Activated gamma-delta T cell treated with Interleukin-2 at 50 U/mL for 16 hours (primary cell): ENCODE measurements at places on chromosomes 16 and 17.

DNA sequence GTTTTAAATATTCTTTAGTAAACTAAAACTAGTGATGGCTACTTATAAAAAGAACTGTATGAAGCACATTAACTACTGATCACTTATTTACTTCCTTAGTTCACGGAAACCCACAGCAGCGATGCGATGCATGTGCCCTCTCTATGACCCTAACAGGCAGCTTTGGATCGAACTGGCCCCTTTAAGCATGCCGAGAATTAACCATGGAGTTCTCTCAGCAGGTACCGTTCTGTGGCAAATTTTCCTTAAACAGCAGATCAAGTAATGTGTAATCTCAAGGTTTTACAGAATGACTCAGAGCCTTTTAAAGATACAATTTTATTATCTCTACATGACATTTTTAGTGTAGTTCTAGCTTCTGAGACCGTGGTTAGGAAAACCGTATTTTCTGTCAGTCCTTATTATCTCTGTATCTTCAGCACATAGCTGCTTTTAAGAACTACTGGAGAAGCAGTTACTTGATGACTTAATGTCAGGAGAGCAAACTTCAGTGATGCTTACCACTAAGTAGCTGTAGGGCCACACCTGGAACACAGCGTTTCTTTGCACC, 43.0 kb downstream of the GAN start:
- no peak for DNase-seq

GRCh38 chr16:84294117-84294516, 561 bp upstream of the WFDC1 start:
- DNase-seq = no peak

GRCh38 chr16:81575834-81576233, 131.2 kb downstream of the CMIP start:
- no peak for DNase-seq

DNA sequence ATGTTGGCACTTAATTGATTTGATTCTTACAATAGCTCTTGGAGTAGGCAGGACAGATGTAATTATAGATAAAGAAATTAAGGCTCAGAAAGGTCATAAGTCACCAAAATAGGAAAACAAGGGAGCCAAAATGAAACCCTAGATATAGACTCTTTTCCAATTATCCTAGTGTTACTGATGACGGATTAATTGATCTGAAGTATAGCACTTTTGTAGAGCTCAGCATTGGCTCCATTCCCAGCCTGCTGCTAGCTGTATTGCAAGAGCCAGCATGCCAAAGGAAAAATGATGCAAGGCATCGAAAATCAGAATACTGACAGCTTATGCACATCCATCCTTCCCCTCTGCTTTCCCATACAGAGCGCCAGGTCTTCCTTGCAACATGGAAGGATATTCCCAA, 21.6 kb upstream of the RASL10B start:
- DNase-seq = no peak

- DNase-seq = no peak
Observed at GRCh38 chr17:2070241-2071023, 15.5 kb downstream of the HIC1 start.

DNA sequence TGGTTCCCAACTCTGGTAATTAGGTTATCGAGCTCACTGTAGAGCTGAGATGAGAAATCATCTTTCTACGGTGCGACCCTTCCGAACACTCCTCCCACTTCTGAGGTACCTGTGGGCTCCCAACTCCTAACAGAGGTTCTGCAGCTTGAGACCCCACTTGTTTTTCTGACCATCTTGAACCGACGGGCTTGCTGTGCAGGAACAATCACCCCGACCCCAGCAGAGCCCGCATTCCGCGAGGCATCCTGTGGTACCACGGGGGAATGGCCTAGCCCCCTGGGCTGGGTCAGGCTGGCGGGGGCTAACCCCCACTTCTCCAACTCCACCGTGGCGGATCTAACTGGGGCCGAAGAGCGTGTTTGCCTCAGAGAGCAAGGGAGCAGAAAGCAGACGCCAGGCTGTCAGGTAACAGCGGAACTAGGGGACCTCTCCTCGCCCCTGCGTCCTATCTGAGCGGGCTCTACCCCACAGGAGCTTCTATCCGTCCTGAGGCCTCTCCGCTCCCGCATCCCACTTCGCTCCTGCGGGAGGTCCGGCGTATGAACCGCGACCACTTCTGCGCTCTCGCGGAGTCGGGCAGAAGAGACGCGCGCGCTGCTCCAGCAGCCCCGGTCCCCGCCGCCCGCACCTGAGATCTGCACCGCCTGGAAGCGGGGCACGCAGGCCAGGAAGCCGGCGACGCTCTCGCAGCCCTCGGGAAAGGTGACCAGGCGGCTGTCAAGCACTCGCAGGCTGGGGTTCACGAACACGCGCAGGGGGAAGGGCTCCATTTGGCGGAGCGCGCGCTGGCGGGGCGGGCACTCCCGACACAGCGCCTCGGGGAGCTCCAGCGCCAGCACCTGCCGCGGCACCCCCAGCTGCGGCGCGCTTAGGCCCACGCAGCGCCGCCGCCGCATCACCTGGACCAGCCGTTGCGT, 761 bp downstream of the PDF start:
- DNase-seq = peak; percentile 35

DNA sequence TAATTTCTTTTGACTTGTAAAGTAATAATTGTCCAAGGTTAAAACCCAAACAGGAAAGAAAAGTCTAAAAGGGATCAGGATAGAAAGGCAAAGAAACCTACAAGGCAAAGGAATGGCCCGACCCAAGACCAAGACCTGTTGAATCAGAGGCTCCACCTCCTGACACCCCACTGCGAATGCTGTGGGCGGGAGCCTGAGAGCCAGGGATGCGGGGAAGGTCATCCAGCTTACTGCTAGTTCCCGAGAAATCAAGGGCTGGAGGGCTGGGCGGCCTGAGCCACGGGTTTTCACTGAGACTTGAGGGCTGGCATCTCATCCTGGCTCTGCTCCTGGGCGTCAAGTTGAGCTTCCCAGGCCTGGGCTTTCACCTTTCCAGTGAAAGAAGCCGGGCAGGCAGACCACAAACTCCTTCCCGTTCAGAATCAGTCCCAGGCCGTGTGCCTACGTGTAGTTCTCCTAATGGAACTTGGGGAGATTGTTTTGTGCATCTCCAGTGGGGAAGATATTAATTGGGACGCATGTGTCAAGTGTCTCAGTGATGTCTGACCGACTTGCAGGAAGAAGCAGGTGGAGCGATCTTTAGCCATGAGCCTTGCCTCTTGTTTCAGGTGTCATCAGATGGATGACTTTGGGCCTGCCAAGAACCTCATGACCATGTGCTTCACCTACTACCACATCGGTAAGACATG, 36.9 kb downstream of the CIBAR2 start:
- DNase-seq = no peak

- no peak for DNase-seq
Observed at GRCh38 chr16:49662569-49662968, 193.3 kb downstream of the ZNF423 start.

DNA sequence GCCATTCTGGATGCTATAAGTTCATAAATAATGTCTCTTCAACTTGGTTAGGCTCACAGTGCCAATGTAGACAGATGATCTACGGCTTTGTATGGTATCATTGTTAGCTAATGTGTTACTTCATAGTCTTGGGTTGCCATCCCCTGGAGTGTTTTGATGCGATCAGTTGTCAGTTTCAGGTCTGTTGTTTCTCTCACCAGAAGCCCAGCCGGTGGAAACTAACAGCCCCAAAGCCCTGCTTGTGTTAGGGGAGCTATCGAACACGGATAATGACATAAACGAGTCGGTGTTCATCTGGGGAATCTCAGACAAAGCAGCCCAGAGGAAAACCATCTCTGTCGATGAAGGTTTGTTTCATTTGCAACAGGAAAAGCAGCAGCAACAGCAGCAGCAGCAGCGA, 107.4 kb upstream of the ANKFN1 start:
- no peak for DNase-seq

GRCh38 chr17:8798846-8799569, at the start of gene MFSD6L:
MFSD6L (minus strand) TSS chr17:8799365; CDS start chr17:8799120, 245 bp downstream.
- no peak for DNase-seq

- no peak for DNase-seq
Observed at GRCh38 chr16:471353-472198, 46.1 kb downstream of the RAB11FIP3 start.

DNA sequence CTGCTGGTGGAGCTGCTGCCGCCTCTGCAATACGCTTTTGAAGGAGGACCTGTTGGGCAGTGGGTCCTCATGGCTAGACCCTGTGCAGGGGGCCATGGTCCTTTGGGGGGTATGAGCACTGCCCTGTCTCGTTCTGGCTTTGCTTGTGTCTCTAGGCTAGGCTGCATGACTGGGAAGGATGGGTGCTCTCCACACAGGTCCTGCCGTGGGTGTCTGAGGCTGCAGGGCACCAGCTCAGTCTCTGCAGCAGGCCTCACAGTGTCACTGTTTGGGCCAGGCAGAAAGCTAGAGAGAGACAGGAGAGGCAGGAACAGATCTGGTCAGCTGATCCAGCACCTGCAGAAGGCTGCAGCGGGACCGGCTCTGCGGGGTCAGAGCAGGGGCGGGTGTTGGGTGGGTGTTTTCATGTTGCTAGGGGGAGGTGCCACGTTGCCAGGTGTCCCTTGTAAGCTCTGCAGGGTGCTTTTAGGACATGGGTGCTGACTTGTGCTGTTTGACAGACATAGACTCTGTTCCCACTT, 111.4 kb downstream of the SNX29 start:
- DNase-seq = no peak

DNA sequence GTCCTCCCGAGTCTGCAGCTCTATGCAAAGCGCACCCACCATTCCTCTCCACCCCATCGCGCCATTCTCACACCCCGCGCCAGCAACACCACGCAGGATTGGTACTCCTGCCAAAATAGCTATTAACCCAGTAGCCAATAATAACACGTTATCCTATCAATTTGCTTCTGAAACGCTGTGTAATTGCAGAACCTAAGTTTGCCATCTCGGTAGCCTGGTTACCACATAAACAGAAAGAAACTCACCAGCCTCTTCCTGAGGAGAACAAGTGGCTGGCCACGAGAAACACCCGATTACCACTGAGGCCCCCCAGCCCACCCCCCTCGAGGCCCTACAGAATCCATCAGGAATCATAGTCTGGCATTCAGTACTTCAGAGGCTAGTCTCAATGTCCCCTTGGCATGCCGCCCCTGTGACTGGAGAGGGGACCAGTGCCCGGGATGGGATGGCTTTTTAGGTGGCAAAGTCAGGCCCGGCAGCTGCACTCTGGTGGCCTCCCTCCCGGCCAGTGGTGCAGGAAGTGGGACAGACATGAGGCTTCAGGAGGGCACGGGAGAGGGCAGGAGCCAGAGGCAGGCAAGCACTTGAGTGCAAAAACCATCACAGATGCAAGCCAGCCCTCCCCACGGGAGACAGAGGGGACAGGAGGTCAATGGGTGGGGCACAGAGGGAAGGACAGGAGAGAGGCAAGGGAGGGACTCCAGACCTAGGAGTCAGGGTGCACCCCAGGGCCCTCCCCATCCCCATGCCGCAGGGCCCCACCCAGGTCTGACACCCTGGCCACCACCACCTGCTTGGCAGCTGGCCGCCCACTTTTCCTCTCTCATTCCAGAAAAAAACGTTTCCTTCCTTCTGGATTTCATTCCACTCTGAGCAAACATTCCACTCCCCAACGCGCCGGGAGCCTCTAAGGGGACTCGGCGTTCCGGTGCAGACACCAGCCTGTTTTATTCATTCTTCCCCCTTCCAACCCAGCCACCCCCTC, 192.5 kb downstream of the ZNF423 start:
- DNase-seq = no peak

GRCh38 chr16:11639925-11640899, 28.0 kb upstream of the SNN start:
- no peak for DNase-seq
